Stimulated activated CD4-positive, alpha-beta T cell treated with anti-CD3 and anti-CD28 coated beads, Interleukin-1b, Interleukin-23, amount 100 ng/mL, for 4 hours (primary cell): ENCODE measurements at places on chromosomes 3 and 15.

- no peak for DNase-seq
Observed at GRCh38 chr15:58554758-58555157, 123.0 kb downstream of the LIPC start.

DNA sequence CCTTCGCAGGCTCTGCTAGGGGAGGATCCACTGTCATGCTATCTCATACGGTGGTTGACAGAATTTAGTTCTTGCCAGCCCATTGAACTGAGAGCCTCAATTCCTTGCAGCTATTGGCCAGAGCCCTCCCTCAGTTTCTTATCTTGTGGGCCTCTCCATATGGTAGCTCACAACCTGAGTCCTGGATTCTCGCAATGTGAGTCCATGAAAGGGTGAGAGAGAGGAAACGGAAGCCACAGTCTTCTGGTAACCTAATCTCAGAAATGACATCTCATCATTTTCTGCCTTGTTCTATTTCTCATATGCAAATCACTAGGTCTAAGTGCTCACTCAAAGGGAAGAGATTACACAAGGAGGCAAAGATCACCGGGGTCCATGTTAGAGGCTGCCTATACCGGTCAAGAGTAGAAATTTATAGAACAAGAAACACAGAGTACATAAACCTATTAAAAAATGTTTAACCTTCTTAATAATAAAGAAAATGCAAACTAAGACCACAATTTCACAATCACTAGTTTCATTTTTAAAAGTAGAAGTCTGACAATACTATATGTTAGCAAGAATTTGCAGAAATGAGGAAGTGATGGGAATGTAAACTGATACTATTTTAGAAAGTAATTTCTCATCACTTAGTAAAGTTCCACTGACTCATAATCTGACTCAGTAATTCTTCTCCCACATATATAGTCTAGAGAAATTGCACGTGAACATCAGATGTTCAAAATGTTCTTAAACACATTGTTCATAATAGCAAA lies 378.4 kb upstream of the AGTR1 start:
- DNase-seq, result no peak

DNA sequence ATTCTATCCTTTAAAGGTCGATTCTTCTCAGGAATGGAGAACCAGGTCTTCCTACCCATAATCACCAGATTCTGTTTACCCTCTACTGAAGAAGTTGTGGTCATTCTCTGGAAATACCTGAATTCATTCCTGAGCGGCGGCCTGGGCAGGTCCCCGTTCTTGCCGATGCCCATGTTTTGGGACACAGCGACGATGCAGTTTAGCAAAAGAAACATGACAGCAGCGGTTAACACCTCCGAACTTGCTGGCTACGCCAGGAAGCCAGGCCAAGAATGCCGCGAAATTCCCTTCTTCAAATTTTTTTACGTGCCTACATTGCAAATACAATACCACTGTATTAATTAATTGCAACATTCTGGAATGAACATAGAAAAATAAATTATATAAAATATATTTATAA lies 1.4 kb downstream of the DHFR2 start:
- DNase-seq, result no peak

DNA sequence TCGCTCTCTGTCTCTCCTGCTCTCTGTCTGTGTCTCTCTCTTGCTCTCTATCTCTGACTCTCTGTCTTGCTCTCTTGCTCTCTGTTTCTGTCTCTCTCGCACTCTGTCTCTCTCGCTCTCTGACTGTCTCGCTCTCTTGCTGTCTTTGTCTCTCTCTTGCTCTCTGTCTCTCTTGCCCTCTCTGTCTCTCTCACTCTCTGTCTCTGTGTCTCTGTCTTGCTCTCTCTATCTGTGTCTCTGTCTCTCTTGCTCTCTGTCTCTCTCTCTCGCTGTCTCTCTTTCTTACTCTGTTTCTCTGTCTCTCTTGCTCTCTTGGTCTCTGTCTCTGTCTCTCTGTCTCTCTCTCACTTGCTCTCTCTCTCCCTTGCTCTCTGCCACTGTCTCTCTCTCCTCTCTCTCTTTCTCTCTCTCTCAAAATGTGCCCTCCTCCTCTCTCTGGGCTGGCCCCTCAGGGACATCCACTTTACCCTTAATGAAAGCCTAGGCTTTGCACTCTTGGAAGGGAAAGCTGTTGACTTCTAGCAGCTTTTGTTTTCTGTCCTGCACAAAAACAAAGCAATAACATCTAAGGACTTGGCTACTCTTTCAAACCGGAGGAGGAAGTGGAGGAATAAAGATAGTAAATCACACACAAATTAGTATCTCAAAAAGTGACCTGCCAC lies 73.9 kb upstream of the NR2E3 start:
- DNase-seq, result no peak

- DNase-seq, result no peak
Observed at GRCh38 chr3:58556761-58557221, 19.8 kb upstream of the ACOX2 start.

- DNase-seq, result no peak
Observed at GRCh38 chr3:14544282-14545250, 4.4 kb upstream of the GRIP2 start.

GRCh38 chr15:64010719-64011118 lies 35.6 kb downstream of the DAPK2 start:
- DNase-seq, result peak; percentile 29

GRCh38 chr15:71397377-71397776 lies 282.1 kb downstream of the THSD4 start:
- DNase-seq, result no peak

- DNase-seq, result no peak
Observed at GRCh38 chr3:99365396-99365795, 273.0 kb upstream of the COL8A1 start.

GRCh38 chr15:70103880-70104626 lies 6.3 kb upstream of the TLE3 start:
- DNase-seq, result no peak

- DNase-seq, result peak; percentile 33
Observed at GRCh38 chr3:156483961-156484787, 70.7 kb downstream of the SSR3 start.

- DNase-seq, result no peak
Observed at GRCh38 chr3:62103531-62103930, 269.8 kb downstream of the FEZF2 start.
